ENCODE measurements at places on chromosomes 2 and 18.

GRCh38 chr2:120477831-120478481 is 132.0 kb downstream of the INHBB start:
- DNase-seq: no peak

GRCh38 chr2:223008162-223008561 is 43.8 kb upstream of the KCNE4 start:
- DNase-seq: no peak

DNA sequence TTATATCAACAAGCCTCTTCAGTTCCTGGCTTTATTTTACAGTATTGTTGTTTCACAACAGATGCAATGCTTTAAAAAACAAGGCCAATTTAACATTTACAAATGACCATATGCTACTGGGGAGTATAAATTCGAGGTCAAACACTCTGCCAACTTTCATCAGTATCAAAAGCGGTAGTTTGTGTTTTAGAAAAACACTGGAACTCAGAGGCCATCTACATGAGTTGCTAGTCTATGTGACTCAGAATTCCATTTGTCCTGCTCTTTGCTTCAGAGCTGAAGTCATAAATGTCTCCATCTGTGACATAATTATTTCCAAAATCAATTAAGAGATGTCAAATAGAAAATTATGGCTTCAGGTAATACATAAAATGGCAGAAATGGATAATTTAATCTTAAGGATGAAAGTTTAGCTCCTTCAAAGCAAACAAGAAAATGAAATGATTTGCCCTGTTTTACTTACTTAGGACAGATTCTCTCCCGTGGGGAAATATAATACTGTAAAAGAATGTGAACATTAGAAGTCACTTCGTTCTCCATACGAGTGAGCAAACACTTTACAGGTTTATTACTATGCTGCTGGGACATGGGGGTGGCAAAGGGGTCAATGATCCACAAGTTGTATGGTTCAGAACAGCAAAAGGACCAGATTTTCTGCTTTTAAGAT is 3.7 kb downstream of the MEX3C start:
- DNase-seq: no peak

GRCh38 chr2:215780313-215780712 is 233.0 kb downstream of the MREG start:
- no peak for DNase-seq

GRCh38 chr2:37181726-37182684 is 6.5 kb downstream of the SULT6B1 start:
- no peak for DNase-seq

- no peak for DNase-seq
These were observed 114.8 kb upstream of the SERTAD2 start for GRCh38 chr2:64768491-64769005.

DNA sequence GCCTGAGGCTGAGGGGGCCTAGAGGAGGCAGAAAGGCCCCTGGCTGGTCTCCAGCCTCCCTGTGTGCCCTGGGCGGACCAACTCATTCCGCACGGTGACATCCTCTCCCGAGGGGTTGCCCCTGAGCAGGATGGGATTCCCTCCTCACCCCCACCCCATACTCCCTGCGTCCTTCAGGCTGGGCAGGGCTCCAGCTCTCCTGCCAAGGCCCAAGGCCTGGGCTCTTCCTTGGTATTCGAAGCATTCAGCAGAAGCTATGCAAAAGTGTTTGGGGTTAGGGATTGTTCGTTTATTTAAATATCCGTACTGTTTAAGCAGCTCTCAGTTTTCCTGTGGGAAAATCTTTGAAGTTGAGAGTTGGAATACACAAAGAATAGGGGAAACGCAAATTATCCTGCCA is 113.1 kb upstream of the RAB12 start:
- DNase-seq: no peak

- no peak for DNase-seq
These were observed 3.1 kb upstream of the MATN3 start for GRCh38 chr2:20015482-20016083.

DNA sequence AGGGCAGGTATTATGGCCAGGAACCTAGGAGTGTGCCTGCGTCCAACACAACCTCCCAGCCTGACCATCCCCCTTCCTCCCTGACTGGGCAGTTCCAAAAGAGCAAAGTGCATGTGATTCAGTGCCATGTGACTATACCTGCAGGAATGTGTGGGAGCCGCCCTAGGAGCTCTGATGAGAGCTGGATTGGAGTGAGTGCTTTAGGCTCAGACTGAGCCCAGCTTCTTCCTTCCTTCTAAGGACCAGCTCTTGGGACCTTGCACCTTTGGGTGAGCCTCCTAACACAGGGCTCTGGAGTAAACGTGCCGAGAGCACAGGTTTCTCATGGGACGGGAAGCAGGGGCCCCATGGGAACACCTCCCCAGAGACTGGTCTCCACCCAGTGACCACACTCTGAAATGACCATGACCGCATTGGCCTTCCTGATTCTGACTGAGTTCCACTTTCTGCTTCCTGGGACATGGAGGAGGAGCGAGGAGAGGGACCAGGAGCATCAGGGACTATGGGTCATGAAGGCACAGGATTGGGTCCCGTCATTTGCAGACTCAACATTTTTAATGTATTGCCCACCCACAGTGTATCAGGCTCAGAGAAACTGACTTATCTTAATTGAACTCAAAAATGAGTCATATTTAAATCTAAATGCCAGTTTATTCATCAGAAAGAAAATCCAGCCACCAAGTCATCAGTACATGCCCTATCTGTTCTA is 87.8 kb upstream of the BCL2L11 start:
- DNase-seq: no peak

GRCh38 chr2:239318790-239319661 is 81.8 kb downstream of the HDAC4 start:
- DNase-seq: no peak

DNA sequence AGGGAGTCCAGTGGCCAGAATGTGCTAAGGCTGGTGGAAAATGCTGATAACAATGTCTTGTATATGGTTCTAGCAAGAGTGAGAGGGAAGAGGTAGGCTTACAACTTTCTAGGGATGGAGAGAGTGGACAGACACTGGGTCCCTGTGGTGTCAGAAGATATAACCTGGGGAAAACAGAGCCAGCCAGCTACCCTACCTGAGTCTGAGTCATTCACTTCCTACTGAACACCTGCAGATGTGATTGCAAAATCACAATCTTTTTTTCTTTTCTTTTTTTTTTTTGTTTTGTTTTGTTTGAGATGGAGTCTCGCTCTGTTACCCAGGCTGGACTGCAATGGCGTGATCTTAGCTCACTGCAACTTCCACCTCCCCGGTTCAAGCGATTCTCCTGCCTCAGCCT is 7.3 kb downstream of the TET3 start:
- no peak for DNase-seq

DNA sequence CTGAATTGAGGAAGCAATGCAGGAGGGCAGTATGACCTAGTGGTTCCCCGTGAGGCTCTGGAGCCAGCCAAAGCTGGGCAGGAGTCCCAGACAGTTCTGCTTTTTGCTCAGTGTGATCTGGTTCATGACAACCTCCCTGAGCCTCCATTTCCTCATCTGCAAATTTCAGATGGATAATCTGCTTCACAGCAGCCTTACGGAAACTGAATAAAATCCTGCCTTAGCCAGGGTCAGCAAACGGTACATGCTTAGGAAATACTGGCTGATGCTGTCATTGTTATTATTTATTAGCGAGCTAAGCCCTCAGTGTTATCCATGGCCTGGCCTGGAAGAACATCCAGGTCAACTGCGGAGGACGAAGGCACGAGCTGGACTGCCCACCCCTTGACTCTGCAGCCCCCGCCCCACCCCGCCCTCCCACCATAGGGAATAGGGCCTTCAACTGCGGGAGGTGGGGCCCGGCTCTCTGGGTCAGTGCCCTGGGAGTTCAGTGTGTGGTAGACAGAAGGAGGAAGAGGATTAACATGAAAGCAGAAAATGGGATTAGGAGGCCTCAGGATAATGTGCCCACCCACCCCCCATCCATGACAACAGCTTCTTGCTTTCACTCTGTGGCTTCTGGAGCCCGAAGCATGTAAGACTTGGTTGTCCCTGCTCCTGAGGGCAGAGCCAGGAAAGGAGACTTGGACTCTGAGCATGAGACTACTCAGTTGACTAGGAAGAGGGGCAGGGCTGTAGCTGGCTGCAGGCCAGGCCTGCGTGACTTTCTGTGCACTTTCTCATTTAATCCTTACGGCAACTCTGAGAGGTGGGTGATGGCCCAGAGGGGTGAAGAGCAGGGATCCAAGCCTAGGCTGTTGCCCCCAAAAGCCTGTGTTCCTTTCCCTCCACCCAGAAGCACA is 13.1 kb downstream of the PKDCC start:
- DNase-seq: no peak

DNA sequence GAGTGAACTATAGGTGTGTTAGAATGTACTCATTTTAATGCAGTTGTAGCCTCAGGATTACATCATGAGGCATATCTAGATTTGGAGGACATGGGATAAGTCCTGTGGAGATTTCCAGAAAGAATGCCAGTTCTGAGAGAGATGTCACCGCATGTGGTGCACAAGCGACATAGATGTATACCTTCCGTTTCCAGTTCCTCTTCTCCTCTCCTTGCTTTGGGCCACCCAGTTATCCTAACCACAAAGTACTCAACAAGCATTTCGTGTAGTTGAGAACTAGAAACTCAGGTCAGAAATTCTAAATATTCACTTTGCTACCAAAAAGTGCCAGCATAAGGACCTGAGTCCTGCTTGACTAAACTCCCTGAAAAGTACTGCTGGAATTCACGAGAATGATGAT is 66.5 kb downstream of the KCTD18 start:
- DNase-seq: no peak

GRCh38 chr2:211429256-211429920 is 873.0 kb downstream of the CPS1 start:
- no peak for DNase-seq

DNA sequence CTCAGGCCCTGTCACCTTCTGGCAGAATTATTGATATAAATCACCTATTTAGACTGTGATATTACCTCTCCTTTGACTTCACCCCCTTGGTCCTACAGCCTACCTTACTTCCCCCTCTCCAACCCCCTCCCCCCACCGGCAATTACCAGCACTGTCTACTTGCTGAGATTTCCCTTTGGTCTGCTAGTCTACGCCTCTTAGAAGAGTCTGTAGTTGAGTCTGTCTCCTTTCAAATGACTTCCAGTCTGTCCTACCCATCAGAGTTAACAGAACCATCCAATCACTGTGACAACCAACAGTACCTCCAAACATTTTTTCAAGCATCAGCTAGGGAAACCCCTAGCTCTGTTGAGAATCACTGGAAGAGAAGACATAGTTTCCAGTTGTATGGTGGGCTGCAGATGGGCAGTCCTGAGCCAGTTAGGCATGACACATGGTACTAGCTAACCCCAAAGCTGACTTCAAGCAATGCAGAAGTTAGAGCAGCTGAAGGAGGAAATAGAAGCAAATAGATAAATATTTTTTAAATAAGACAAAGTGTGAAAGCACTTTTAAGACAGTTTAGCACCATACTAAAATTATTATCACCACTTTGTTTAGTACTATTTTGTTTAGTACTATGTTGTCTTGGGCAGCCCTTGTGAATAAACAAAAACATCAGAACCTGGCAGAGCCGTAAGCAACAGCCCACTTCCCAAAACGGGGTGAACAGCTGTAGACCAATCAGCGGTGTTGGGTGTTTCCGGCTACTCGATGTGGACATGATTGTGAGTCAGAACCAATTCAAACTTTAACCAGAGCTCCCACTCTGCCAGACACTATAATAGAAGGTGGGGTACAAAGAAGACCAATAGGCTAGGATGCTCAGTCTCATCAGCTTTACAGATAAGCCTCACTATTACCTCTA is 2.7 kb upstream of the ASNSD1 start:
- DNase-seq: no peak

DNA sequence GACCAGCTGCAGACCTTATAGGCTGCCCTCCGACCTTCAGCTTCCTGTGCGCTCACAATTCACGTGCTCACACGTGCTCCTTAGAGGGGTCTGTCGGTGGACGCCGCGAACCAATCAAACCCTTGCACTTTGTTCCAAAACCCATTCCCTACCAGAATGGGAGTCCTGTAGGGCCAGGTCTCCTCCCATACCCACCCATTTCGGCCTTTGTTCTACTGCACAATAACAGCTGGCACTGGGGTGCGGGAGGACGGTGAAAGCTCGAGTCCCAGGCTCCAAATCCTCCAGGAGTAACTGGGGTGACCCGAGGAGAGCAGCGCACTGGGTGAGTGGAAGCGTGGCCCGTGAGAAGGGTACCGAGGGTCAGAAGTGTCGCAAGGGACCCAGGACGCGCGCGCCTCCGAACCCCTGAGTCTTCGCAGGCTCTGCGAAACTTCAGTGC is 13.0 kb downstream of the SIX3 start:
- DNase-seq: no peak

DNA sequence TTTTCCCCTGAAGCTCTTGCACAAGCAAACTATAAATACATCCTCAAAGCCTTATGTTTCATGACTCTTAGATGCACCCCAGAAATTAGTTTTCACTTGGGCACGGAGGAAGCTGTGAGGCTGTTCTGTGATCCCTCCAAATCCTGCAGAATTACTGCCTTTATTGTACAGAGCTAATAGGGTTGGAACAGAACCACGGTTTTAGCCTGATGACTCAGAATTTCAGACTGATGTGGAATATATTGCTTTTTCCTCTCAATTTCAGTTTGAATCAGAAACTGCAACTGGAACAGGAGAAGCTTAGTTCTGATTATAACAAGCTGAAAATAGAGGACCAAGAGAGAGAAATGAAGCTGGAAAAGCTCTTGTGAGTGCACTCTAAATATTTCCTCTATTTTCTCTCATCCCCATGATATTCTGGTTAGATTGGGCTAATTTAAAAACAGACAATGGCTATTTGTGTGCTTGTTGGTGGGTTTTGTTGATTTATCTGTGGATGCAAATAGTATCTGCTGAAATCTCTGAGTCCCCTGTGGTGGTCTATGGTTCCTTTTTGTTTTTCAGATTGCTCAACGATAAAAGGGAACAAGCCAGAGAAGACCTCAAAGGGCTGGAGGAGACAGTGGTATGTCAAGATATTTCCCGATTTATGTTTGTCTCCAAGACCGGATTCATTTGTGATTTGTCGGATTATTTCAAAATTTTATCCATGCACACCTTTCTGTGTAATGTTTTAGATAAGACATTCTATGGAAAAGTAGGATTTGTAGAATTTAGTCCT is 38.2 kb upstream of the LYPD6B start:
- no peak for DNase-seq

DNA sequence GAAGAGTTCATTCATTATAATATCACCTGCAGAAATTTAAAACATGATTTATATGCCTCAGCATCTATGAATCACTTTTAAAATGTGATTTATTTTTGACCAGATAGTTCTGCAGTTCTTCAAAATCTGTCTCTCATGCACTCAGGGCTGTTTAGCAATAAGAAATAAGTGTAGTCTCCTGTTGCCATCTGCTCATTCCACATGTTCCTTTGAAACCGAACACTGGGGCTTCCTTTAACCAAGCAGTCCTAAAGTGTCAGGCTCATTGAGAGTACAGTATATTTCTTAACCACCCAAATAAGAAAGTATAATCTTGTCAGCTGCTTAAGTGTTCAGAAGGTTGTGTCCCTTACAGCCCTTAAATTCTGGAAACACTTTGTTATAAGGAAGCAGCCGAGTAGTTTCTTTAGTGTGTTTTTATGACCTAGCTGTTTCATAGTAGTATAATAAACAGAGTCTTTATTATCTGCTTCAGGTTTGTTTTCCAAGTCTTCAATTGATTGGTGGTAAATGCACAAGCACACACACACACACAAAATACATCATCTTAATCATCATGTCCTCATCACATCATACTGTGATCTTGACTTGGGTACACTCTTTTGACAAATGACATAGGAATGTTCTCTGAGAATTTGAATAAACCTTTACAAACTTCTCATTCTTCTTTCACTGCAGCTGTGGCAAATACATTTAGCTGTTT is 10.4 kb downstream of the WDR7 start:
- no peak for DNase-seq
